ENCODE measurements at places on chromosomes 1 and 21.

- no peak for DNase-seq
Observed at GRCh38 chr1:65044411-65044810, 78.1 kb upstream of the JAK1 start.

DNA sequence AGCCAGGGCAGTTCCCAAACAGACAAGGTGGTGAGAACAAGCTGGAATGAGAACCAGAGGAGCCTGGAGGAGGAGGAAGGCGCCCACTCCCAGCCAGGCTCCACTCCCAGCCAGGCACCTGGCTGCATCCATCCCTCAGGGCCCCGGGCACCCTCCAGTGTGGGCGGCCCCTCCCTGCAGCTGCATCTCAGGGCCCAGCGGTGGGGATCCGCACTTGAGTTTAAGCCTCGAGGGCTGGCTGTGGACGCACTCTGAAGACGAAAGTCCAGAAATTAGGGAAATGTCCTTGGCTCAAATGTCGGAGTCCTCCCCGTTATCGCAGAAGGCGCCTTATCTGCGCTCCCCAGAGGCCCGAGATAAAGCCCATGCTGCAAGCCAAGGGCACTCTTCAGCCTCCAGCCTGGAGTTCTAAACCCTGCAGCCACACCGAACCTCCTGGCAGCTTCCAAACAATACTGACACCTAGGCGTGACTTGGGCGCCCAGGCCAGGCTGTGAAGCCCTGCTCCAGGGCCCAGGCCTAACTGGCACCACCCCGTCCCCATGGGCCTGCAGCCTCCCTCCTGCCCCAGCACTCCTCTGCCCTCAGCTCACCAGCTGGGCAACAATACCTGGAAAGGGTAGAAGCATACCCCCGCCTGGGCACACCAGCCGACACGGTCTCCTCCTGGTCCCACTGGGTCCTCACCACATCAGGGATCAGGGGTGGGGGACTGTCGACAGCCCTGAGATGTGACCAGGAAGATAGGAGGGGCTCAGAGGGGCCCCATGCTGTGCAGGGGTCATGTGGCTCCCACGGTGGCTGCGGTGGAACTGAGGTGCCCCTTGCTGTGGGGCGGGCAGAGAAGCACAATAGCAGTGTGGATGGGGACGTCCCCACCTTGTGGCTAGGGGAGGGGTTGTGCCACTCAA is 184.8 kb upstream of the VAMP3 start:
- no peak for DNase-seq

GRCh38 chr1:25232027-25232865 is at the start of gene SYF2:
Gene SYF2 (minus strand): TSS chr1:25232502. CDS start chr1:25232467, 35 bp downstream.
- DNase-seq: peak; percentile 88

DNA sequence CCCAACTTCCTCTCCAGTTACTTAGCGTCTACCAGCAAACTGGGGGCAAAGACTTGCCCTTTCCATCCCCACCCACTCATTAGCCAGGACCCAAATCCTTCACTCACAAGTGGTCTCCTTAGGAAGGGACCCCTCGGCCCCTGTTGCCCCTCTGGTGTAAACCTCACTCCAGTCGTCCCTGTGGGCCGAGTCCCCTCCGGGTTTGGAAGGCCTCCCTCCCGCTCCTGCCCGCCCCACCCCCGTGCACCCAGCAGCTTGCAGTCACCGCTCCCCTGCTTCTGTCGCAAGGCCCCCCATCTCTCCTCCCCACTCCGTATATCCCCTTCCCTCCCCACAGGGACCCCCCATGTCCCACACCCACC is 1.2 kb downstream of the EFHD2 start:
- DNase-seq: no peak

- no peak for DNase-seq
Observed at GRCh38 chr1:24779689-24780464, 34.6 kb downstream of the CLIC4 start.

DNA sequence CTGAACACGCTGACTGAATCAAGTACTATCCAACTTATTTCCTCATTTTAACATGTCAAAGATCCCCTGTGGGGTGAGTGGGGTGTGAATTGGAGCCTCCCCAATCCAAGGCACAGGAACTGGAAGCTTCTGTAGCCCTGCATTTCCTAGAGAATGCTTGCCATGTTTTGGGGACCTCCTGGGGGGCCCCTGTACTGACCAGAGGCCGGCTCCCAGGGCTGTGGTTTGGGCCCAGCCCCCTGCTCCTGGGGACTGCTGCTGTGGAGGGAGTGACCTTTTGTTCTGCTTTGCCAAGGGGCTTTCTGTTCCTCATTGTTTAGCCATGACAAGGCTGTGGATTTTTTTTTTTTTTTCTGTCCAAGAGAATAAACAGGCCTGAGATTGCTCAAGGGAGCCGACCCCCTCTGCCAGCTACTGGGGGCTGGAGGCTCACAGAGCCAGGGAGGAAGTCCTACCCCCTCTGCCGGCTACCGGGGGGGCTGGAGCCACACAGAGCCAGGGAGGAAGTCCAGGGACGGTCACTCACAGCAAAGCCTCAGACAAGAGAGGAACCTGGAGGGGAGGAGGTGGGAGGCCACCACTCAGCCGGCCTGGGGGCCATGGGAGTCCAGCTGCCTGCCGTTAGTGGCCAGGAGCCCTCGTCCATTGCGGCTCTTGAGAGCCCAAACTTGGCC is 17.4 kb downstream of the TNFRSF1B start:
- DNase-seq: no peak

- DNase-seq: no peak
Observed at GRCh38 chr1:67754526-67754920, 69.5 kb downstream of the GADD45A start.

GRCh38 chr1:70008660-70009059 is 196.7 kb downstream of the LRRC40 start:
- no peak for DNase-seq

GRCh38 chr21:23822760-23823159 is 1784.5 kb downstream of the MRPL39 start:
- no peak for DNase-seq

- no peak for DNase-seq
Observed at GRCh38 chr1:98157524-98158313, 236.9 kb upstream of the DPYD start.

GRCh38 chr1:17130138-17130635 is 10.9 kb upstream of the PADI2 start:
- DNase-seq: no peak

GRCh38 chr1:9231648-9232332 is 2.8 kb upstream of the H6PD start:
- no peak for DNase-seq

GRCh38 chr1:200373811-200374231 is 36.0 kb downstream of the ZNF281 start:
- DNase-seq: no peak

- DNase-seq: no peak
Observed at GRCh38 chr1:23558140-23558871, 995 bp downstream of the ID3 start.

GRCh38 chr1:44151808-44152207 is 10.4 kb upstream of the KLF18 start:
- DNase-seq: no peak

- no peak for DNase-seq
Observed at GRCh38 chr21:41557884-41558283, 49.9 kb upstream of the TMPRSS2 start.

Measured in type B pancreatic cell (in vitro differentiated cells).